ENCODE measurements at places on chromosomes 3 and 15.

DNA sequence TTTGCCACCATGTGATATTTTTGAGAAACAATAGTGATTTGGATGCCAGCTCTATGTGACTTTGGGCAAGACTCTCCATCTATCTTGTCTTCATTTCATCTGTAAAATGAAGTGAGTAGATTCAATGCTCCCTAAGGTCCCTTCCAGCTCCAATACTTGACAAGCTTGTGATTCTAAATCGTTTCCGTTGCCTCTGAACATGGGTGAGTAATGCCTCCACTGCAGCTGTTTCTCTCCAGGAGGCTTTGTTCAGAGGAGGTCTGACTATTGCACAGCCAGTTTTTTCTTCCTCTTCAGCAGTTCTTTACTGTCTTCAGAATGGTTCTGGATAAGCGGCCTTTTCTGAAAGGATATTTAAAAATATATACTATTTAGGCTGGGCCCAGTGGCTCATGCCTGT is 14.8 kb upstream of the TMOD3 start:
- DNase-seq = no peak

- DNase-seq = no peak
Measured at GRCh38 chr15:85630311-85630710, 164.4 kb downstream of the KLHL25 start.

DNA sequence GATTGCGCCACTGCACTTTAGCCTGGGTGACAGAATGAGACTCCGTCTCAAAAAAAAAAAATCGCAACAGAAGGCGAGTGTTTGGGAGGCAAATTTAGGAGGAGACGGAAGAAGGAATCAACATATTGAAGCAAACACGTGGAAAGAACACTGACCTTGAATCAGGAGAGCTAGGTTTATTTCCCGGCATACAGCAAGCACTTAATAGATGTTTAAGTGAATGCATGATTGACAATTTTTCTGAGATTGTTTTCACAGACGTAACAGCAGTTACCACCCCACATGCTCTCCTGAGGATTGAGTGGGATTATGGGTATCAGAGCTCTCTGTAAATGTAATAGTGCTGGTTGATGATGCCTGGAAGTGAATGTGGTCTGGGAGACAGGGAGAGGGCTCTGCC is 5.6 kb upstream of the RPP25 start:
- no peak for DNase-seq

DNA sequence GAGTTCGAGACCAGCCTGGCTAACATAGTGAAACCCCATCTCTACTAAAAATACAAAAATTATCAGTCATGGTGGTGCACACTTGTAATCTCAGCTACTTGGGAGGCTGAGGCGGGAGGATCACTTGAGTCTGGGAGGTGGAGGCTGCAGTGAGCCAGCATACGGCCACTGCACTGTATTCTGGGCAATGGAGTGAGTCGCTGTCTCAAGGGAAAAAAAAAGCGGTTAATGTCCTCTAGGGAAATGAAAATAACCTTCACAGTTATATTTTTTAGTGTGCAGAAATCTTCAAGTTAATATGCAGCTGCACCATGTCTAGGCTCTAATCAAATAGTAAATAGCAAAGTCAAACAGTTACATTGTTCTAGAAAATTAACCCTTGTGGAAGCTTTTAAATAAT is 14.8 kb downstream of the CEP19 start:
- DNase-seq = no peak

- no peak for DNase-seq
Measured at GRCh38 chr3:71513515-71513914, 70.0 kb downstream of the FOXP1 start.

- DNase-seq = no peak
Measured at GRCh38 chr3:59843821-59844220, 794.0 kb upstream of the CFAP20DC start.

DNA sequence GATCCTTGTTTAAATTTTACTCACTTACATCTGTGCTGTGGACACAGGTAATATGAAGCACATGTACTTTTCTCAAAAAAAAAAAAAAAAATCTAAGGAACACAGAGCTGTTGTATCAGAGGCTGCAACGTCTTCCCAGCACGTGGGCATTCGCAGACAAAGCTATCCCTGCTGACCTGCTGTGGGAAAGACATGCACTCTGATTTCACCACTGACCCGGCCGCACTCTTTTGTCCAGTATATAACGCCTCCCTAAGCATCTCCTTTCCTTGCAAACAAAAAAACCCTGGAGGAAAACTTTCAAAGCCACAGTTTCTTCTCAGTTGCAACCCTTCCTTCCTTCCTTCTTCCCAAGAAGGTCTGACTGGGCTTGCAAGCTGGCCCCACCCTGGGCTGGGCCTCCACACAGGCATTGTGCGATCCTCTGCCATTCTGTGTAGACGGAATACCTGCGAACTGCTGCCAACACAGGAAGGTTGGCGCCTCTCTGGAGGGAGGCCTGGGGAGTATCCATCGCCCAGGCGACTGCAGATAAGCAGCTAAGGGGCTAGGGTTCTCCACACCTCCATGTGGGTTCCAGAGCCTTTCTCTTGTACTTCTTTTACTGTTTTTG is 50.8 kb downstream of the SLC12A8 start:
- no peak for DNase-seq
